ENCODE measurements at places on chromosomes 12 and 14.

DNA sequence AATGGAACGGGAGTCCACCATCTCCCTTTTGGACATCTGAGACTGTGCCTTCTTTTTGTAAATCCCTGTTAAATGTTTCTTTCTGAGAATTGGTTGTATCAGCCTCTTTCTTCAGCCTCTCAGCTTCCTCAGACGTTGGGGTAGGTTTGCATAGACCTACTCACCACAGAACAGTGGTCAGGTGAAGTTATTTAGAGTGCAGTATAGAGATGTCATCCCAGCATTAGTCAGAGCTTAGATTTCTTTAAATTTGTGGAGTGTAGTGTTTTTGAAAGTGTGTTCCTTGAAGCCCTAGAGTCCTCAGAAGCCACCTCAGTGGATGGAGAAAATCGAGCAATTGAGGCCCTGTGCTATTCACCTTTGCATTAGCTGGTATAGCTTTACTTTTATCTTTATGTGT is 8.9 kb upstream of the EEA1 start:
- DNase-seq = no peak

- no peak for DNase-seq
These were observed 39.9 kb upstream of the TMCC3 start for GRCh38 chr12:94690198-94690771.

DNA sequence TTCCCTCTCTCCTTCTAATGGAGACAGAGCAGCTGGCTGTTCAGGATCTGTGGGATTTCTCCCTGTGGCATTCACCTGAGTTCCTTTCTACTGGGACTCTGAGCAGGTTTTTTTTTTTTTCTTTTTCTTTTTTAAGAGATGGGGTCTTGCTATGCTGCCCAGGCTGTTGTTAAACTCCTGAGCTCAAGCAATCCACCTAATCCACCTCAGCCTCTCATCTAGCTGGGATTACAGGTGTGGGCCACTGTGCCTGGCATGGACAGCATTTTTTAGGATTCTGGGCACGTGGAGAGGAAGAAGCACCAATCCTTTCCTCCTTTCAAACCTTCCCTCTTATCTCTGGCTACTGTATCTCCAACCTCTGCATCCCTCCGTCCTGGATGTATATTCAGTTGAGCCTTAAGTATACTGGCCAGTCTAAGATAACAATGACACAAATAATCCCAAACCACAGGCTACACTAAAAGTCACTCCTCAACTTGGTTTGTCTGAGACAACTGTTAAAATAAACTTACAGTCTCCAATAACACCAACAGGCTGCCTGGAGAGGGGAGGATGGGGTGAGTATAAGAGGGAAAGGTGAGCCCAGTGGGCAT is 16.4 kb upstream of the CELA1 start:
- DNase-seq = no peak

GRCh38 chr14:92652413-92653151 is 95.8 kb downstream of the LGMN start:
- no peak for DNase-seq

DNA sequence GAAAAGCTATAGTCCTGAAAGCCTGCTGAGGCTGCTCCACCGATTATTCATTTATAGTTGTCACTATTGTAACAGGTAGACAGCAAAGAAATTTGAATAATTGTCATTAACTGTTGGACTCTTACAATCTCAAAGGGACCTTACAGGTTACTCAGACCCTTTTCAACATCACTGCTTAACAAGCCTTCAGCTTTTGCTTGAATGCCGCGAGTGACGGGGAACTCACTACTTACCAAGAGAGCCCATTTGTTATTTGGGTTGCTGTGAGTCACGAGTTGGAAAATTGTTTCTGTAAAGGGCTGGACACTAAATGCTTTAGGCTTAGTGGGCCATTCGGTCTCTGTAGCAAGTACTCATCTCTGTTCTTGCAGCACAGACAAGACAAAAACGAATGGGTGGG is 5.9 kb upstream of the TUNAR start:
- DNase-seq = no peak

GRCh38 chr12:96215919-96216273 is 21.7 kb downstream of the ELK3 start:
- no peak for DNase-seq

DNA sequence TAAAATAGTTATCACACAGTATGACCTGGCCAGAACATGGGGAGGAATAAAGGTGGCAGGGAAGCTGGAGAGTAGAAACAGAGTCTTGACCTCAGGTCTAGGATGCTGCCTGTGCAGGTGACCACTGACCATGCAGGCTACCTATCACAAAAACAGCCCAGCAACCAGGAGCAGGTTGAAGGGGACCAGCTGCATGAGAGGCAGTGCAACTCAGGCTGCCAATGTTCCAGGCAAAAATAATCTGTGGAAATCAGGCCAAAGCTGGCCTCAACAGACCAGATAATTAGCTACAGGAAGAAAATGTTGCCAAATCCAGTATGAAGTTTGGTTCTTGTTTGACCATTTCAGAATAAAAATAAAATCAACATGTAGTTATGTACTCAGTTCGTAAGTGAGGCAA is 72.6 kb downstream of the PDE6H start:
- DNase-seq = no peak

DNA sequence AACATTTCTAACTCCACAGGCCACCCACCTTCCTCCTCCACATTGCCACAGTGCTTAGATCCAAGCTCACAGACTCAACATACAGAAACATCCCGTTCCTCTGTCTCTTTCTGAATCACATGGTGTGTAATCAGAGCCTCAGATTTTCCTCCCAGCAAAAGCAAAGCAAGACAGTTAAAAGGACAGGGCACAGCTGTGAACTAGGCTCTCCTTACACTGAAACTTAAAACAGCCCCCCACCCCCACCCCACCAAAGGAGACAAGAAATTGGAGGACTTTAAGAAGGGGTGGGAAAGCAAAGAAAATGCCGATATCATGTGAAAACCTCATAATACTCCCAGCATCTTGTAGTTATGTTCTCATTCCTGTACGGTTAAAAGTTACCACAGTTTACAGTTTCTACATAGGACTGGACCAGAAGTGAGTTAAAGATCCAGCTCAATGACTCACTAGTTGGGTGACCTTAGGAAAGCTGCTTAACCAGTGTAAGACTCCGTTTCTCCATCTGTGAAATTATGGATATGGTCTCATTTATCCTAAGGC is 4.8 kb downstream of the YBX3 start:
- DNase-seq = no peak

- DNase-seq = peak; percentile 62
These were observed 3.8 kb downstream of the GALNT16 start for GRCh38 chr14:69263771-69264170.

GRCh38 chr14:99534863-99535262 is 53.7 kb downstream of the CCNK start:
- DNase-seq = peak; percentile 72

- no peak for DNase-seq
These were observed 79.4 kb downstream of the TPH2 start for GRCh38 chr12:72018036-72018435.

Data from Right ventricle myocardium superior (tissue), 1 donor.